Right lung (tissue), 10 donors: ENCODE measurements at places on chromosomes 7 and 10. TPM values are rescaled to one million over a fixed set of nuclear protein-coding genes. Genes with fewer than 3 reads are reported as not detected.

GRCh38 chr7:159122276-159122675 is 22.4 kb downstream of the VIPR2 start:
- no peak for DNase-seq

DNA sequence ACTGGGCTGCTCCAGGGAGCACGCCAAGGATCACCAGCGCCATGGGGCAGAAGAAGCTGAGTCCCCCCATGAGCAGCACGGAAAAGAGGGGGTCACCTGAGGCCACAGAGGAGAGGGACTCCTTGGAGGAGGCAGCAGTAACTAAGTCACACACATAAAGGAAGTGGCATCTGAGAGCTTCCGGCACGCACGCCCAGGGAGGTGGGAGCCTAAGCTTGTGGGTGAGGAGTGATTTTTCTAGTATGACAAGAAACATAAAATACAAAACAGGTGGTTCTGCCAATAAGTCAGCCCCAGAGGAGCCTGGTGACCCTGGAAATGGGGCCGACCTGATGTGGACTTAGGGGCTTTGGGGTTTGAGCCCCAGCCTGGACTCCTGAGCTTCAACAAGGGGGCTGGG is 60.8 kb downstream of the CARD11 start:
- no peak for DNase-seq

DNA sequence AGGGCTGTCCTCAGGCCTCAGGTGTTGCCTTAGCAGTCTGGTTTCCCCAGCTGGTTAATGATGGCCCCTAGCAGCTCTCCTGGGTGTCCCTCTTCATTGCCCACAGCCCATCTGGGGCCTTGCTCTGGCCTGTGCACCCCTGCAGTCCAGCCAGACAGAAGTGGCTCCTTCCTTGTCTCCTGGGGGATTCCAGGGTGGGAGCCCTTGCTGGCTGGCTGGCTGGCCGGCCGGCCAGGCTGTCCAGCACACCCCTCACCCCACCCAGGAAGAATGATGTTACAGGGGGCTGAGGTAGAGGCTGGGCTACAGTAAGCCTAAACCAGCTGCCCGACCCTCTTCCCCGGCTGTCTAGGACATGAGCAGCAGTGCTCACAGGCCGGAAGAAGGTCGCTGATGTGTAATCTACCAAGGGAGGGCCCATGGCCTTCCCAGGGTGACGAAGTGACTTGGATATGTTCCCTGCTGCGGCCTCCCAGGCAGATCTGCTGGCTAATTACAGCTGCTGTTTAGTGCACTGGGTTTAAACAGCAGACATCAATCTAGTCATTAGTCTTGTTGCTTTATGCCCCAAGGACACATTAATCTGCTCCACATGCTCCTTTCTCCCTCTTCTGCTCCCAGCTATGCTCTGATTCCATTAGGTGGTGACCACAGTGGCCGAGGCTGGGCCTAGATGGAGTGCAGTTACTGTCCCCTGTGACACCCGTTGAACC is 53.8 kb upstream of the LRRC4 start:
- peak; percentile 72 for DNase-seq

The LRRC4 gene
- polyA plus RNA-seq = 13.4 TPM

DNA sequence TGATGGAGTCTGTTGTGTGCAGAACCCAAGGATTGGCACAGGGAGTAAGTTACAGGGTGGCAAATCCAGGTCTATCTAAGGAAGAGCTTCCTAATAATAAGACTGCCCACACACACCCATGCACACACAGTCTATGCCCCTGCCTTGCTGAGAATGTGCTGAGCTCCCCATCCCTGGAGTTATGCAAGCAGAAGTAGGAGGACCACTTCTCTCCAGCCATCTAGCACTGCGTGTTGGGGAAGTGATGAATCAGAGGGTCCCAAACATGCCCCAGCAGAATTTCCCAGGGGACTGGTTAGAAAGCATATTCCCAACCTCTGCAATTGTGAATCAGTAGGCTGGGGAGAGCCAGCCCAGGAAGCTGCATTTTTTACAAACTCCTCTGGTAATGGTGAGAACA is 117.2 kb downstream of the CDH23 start:
- DNase-seq = no peak

DNA sequence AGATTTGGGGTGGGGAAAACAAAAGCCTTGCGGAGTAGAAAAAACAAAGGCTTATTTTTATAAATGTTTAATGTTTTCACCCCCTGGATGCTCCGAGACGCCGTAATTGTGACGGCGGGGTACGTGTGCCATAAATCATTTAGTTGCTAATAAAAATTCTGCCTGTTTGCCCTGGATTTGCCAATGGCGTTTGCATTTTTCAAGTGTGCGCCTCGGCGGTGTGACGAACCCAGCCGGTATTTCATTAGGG is 2.5 kb upstream of the TNRC18 start:
- no peak for DNase-seq

The MYH16 gene
- 0.17 TPM for polyA plus RNA-seq

The GATA3 gene
- 2.1 TPM for polyA plus RNA-seq

GRCh38 chr7:2526659-2527504 is 7.3 kb downstream of the LFNG start:
- DNase-seq = no peak

The SKIDA1 gene
- 5.6 TPM for polyA plus RNA-seq

DNA sequence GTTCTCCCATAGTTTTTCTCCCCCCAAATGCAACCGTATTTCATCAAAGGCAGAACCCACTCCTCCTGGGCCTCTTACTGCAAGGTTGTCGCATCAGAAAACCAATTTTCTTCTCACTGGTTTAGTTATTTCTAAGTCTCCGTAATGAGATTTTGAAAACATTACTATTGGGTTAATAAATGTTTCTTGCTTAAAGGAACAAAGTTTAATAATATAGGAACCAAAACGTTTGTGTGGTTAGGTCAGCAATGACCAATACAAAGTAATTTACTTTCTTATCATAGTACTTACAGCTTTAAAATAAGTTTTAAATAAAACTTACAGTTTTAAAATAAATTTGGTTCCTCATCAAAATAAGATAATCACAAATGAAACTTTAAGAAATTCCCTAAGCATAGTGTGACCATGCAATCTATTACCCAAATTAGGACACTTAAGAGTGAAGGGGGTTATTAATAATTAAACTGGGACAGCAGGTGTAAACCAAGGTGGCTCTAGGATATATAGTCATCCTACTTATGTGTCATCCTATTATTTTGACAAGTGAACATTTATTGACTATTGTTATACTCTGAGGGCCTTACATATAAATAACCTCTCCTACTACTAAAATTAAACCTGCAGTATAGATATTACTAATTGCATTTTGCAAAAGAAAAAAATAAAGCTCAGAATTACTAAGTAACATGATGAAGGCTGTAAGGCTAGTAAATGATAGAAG is 415.4 kb upstream of the LRRN3 start:
- DNase-seq = no peak

GRCh38 chr7:149870274-149870673 is 3.5 kb upstream of the ATP6V0E2 start:
- DNase-seq = no peak

The IGFBP3 gene
- 40.3 TPM for polyA plus RNA-seq

The ABCA13 gene
- 2.2 TPM for polyA plus RNA-seq

DNA sequence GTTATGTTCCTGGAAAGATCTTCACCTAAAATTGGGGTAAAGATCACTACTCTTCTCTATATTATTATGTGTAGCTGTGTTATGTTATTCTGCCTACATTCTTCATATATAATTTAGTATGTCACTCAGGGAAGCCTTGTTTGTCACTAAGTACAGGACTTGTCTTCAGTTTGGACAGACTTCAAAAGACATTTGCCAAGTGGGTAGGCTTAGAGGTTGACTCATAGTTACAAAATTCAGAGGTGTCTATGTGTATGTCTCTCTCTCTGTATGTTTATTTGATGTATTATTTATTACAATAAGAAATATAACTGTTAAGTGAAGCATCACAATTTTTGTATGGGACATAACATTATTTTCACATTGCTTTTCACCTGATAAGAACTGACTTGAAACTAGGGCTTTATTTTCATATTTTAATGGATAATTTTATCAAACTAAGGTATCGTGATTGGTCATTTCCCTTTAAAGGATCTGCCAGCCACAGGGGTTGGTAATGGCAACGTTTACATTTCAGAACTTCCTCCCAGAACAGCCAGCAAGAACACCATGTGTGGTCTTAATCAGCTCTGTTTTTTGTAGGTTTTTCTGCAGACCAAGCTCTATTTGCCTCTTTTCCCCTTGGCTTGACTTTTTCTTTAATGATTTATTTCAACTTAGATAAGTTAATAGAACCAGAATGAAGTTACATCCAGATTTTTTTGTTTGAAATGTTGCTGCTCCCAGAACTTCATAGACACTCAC is 262.1 kb upstream of the CACNA2D1 start:
- no peak for DNase-seq

The LRRD1 gene
- 0.42 TPM for polyA plus RNA-seq

DNA sequence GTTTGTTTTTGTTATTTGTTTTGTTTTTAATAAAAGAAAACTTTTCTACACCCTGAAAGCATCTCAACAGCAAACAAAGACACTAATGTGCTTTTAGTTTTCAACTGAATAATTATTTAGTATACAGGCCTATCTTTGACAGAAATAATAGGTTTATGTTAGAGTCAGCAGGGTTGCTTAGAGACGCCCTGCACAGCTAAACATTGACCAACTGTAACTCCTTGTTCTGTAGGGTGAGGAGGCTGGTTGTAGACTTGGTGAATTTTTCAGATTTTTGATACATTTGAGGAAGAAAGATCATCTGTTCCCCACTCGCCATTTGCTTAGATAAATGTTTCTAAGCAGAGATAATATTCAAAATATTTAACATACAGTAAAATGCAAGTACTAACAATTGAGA is 103.1 kb downstream of the CALCR start:
- no peak for DNase-seq
